Fibroblast of villous mesenchyme (primary cell): ENCODE measurements at places on chromosomes 11 and 22. TPM values are rescaled to one million over a fixed set of nuclear protein-coding genes. Genes with fewer than 3 reads are reported as not detected.
A peak's percentile ranks its signal among the peaks of the same experiment; 100 is the strongest.

DNA sequence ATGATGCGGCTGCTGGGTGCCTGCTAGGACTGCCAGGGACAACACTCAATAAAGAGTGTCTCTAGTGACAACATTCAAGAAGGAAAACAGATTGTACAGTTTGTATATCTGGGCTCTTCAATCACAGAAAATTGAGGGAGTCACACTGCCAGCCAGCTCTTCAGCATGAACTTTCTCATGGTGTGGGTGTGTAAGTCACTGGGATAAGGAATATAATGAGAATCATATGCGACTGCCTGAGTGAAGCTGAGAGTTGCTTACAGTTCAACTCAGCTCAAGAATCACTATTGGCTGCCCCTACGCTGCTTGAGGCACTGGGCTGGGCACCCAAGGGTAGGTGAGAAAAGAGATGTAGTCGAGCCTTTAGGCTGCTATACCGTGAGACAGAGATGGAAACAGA is 328.1 kb upstream of the PITPNB start:
- DNase-seq, result no peak

GRCh38 chr22:23237201-23237798 is 57.0 kb downstream of the BCR start:
- peak; percentile 50 for DNase-seq

- DNase-seq, result no peak
Measured at GRCh38 chr11:74169738-74170458, 904 bp downstream of the C2CD3 start.

- DNase-seq, result peak; percentile 70
Measured at GRCh38 chr22:20243537-20244249, 24.4 kb downstream of the RTN4R start.

DNA sequence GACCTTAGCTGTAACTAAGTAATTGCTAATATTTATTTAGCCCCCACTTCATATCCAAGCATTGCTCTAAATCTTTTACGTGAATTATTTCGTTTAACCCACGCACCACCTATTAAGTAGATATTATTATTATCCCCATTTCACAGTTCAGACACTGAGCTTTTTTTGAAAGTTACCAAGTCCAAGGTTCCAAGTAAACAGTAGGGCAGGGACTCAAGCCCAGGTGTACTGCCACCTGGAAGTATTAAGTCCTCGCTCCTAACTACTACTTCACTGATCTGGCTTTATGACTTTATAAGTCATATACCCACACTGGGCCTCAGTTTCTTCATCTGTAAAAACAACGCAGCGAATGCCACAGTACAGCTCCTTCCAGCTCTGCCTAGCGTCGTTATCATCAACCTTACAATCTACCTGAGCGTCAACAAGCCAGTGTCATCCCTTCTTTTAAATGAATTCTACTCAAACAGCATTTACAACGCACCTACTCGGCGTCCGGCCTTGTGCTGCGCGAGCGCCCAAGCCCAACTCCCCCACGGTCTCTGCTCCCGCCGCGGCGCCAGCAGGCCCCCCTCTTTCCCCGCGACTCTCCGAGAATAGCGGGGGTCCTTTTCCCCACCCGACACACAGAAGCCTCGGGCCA is 624 bp downstream of the TMEM41B start:
- peak; percentile 33 for DNase-seq

- DNase-seq, result peak; percentile 6
Measured at GRCh38 chr11:93984196-93984567, 37.0 kb upstream of the HEPHL1 start.

DNA sequence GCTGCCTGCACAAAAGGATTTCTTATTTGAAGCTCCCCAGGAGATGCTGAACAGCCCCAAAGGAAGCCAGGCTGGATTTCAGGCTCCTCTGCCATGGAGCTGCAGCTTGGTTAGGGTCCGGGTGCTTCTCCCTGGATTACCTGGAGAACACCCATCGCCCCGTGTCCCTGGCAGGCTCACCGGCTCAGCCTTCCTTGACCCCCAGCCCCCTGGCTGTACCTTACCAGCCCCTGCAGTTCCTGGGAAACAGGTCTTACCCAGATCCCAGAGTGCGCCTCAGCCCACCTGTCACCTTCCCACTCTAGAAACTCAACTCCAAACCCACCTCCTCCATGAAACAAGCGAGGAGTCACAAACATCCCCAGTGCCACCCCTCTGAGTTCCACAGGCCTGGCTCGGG is 45.3 kb upstream of the CD5 start:
- no peak for DNase-seq

GRCh38 chr11:94314064-94314463 is 9.7 kb downstream of the IZUMO1R start:
- DNase-seq, result no peak

DNA sequence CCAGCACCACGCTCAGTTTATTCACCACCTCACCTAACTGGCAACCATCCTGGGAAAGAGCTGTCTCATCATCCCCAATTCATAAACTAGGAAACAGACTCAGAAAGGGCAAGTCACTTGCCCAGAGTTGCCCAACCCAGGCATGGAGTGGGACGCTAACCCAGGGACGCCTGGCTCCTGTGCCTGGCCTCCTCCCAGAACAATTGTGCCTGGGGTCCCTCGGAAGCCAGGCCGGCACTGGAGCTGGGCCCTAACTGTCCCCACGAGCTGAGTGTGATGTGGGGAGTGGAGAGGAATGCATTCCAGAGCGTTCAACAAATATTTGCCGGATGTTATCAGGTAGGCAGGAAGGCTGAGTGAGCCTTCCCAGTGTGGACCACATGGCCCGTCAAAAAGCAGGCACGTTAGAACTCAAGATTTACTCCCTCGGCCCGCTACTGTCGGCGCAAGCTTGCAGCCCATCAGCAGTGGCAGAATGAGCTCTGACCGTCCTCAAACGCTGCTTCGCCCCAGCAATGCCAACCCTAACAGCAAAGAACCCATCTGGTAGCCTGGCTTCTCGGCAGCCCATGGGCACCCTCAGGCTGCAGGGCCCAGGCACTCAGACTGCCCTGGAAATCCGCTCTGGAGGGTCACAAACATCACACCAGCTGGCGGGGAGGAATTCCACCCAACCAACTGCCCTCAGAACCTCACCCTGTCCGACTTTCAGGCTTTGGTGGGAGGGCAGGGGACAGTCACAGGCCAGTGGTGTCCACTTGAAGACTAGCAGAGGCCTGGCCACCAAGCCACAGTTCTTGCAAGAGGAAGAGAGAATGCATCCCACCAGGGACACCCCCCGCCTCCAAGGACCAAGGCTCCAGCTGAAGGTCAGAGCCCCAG is 35.6 kb downstream of the MYH9 start:
- DNase-seq, result no peak

GRCh38 chr11:30451167-30451566 is 128.3 kb downstream of the ARL14EP start:
- no peak for DNase-seq

GRCh38 chr11:123628936-123629683 is 25.3 kb downstream of the SCN3B start:
- DNase-seq, result peak; percentile 43

DNA sequence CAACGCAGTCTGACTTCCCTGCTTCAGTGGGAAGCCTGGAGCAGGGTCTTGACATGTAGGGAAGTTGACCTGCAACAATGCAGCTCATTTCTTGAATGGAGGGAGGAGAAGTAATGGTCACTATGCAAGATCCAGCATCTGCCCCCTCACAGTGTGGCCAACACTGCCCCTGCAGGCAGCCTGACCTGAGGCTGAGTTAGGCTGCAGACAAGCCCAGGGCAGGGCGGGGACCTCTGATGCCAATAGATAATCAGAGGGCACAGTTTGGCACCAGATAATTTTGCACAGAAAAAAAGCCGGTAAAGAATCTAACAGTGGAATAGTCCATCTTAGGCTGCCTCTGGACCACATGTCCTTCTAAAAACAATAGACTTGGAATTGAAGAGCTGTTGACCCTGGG is 182.3 kb downstream of the DSCAML1 start:
- no peak for DNase-seq

The CYP2D6 gene
- under 0.01 and 0.32 TPM in 2 replicates for total RNA-seq

The SERPING1 gene
- 10.8 and 21.9 TPM in 2 replicates for total RNA-seq

The ENTHD1 gene
- not detected in 2 replicates for total RNA-seq

The KCNJ1 gene
- under 0.01 TPM in 1 of 2 replicates, not detected in the other for total RNA-seq

The CDC42BPG gene
- under 0.01 TPM in 2 replicates for total RNA-seq
